ENCODE measurements at places on chromosomes 1 and 21. TPM values are rescaled to one million over a fixed set of nuclear protein-coding genes. Genes with fewer than 3 reads are reported as not detected.

- peaks cover 3% of the 10 kb centered on the region for H3K27me3 ChIP-seq
- H3K4me3 ChIP-seq, result peak overlapping the region; percentile 84
- H3K36me3 ChIP-seq, result no peaks in the 10 kb centered on the region
- peaks cover 19% of the 10 kb centered on the region for H3K4me1 ChIP-seq
These were observed 4.6 kb downstream of the FCRLB start for GRCh38 chr1:161725908-161726472.

DNA sequence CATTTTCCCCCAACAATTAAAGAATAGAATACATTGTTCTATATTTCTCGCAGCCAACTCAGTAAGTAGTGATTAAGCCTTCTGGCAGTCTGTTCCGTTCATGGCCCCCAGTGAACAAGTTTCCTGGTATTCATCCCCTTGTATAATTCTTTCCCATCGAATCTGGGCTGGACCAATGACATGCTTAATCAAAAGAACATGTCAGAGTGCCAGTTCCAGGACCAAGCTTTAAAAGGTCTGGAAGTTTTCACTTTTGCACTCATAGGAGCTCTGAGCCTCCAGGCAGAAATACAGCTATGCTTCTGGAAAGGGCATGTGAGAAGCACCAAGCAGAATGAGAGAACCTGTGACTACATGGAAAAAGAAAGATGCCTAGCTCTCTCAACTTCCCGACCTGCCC is 22.5 kb upstream of the DPYD start:
- H3K36me3 ChIP-seq, result no peaks in the 10 kb centered on the region
- no peaks in the 10 kb centered on the region for H3K27me3 ChIP-seq
- DNase-seq, result no peak
- no peak overlapping the region for H3K27ac ChIP-seq

GRCh38 chr1:195663549-195664280 is 944.5 kb downstream of the KCNT2 start:
- no peak for DNase-seq
- no peaks in the 10 kb centered on the region for H3K36me3 ChIP-seq
- no peak overlapping the region for H3K4me3 ChIP-seq
- no peaks in the 10 kb centered on the region for H3K4me1 ChIP-seq
- no peaks in the 10 kb centered on the region for H3K27me3 ChIP-seq

Gene ACTL8
- 0.64 TPM for total RNA-seq

DNA sequence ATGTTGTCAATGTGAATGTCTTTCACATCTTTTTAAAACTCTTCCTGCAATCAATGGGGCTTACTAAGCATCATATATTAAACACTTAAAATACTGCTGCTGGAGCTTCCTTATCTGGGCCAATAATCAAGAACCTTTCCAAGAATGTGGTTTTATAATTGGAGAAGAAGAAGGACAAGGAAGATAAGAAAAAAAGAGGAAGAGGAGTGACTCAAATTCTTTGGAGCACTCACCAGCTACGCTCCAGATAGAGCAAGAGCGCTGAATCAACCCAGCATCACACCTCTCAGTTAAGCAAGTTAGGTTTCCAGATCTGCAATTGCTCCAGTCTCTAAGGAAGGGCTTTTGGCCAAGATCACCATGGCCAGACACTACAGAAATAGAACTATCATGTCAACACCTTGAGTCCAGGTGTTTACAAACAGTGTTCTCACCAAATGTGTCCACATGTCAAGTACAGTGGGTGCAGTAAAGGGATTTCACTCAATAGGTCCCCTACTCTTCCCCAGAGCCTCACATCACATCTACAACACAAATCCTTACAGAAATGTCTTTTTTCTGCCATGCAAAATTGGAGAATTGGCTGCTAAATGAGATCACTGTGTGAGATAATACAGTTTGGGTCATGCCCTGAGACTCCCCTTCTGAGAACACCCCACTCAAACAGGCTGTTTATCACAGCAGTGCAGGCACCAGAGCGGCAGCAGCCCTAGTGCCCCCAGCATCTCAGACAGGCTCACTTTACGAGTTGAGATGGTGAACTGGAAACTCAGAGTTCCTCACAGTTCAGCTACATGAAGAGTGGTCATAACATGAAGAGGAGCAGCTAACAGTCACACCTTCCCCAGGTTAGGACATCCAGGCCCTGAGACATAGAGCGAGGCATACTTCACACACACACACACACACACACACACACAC is 1.7 kb upstream of the SPRR2B start:
- no peak overlapping the region for H3K27ac ChIP-seq
- no peak for DNase-seq
- no peak overlapping the region for H3K4me3 ChIP-seq
- no peaks in the 10 kb centered on the region for H3K4me1 ChIP-seq

Gene SLC1A7
- not detected for total RNA-seq

Gene FAM177B
- not detected for total RNA-seq

Gene KIAA1614
- 0.32 TPM for total RNA-seq

GRCh38 chr1:216073793-216074595 is 349.3 kb downstream of the USH2A start:
- H3K27me3 ChIP-seq, result no peaks in the 10 kb centered on the region
- no peaks in the 10 kb centered on the region for H3K36me3 ChIP-seq
- no peak overlapping the region for H3K4me3 ChIP-seq
- H3K4me1 ChIP-seq, result no peaks in the 10 kb centered on the region
- no peak for DNase-seq
- H3K27ac ChIP-seq, result no peak overlapping the region

Gene PDE4B
- not detected for total RNA-seq

Gene COL6A1
- 0.46 TPM for total RNA-seq

GRCh38 chr1:168280296-168280927 is at the start of gene TBX19:
Gene TBX19 (plus strand): TSS chr1:168280877. CDS start chr1:168281091, 214 bp downstream.
- DNase-seq, result no peak
- H3K4me1 ChIP-seq, result no peaks in the 10 kb centered on the region
- H3K36me3 ChIP-seq, result no peaks in the 10 kb centered on the region
- H3K4me3 ChIP-seq, result no peak within 1 kb of the TSS
- H3K27ac ChIP-seq, result no peak within 1 kb of the TSS

DNA sequence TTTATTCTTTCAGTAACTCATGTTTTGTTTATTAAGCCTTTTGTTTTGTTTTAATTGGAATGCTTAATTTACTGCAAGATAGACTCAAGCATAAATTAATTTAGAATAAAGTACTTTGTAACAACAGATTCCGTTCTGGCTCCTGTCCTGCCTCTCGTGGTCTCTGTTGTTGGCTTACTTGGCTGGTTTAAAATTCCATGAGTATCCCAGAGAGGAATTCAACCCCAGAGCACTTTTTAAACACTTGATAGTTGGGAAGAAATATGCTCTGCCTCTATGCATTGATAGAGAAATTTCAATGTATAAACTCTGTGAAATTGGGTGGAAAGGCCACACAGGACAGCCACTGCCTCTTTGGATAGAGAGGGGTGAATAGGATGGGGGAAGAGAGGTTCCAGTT is 89.7 kb downstream of the ATP5PO start:
- no peak overlapping the region for H3K27ac ChIP-seq
- H3K27me3 ChIP-seq, result no peaks in the 10 kb centered on the region
- H3K36me3 ChIP-seq, result peaks cover 19% of the 10 kb centered on the region
- H3K4me3 ChIP-seq, result no peak overlapping the region
- H3K4me1 ChIP-seq, result peaks cover 13% of the 10 kb centered on the region

DNA sequence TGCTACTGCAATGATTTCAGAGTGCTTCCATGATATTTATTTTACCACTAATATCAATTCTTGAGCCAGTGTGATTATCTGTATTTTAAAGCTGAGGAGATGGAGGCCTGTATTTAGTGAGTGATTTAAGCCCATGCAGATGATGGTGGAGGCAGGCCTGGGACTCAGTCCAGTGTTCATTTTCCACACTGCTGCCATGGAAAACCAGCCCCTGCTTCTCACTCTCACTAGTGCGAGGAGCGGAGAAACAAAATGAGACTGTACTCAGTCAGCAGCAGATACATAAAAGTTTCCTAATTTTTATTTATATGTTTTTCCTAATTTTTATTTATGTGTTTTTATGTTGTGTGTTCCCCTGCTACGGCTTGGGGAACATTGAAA is 32.8 kb downstream of the LRRC8B start:
- H3K27ac ChIP-seq, result no peak overlapping the region
- H3K4me3 ChIP-seq, result no peak overlapping the region
- H3K4me1 ChIP-seq, result 0 out of 2 replicates have a peak, but pooled peaks cover 15% of the 10 kb centered on the region

Gene ZNF593OS
- total RNA-seq, result not detected

- no peak overlapping the region for H3K4me3 ChIP-seq
- H3K27me3 ChIP-seq, result peaks cover 36% of the 10 kb centered on the region
- DNase-seq, result no peak
- no peak overlapping the region for H3K27ac ChIP-seq
These were observed 11.6 kb downstream of the KCNQ4 start for GRCh38 chr1:40794974-40795715.

DNA sequence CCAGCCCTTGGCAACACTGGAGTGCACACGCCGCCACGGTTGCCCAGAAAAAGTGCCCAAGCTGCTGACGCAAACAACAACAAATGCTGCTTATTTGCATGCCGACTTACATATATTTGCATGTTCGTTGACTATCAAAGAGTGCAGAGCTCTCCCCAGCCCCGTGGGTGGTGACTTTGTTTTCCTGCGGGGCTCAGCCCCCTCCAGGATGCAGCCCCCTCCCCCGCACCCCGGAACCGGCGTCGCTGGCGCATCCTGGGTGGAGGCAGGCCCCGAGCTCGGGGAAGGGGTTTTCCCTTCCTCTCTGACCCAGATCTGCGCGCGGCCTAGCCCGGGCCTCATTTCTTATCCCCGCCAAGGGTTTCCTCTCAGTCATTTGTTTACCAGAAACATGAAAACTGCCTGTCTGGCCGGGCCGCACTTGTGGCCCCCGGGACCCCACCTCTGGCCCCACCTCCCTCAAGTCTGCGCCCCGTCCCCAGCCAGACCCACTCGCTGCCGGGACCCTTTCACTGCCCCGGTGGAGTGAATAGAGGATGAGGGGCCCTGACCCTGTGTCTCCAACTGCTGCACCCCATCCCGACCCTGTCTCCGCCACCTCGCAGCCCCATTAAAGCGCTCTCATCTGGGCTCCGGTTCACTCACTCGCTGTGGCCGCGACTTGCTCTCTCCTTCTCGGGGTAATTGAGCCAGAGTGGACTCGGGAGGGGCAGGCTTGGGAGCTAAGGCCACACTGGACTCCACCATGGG is 5.5 kb downstream of the TNFRSF25 start:
- peaks cover 21% of the 10 kb centered on the region for H3K4me1 ChIP-seq
- no peaks in the 10 kb centered on the region for H3K27me3 ChIP-seq
- no peak for DNase-seq
- H3K27ac ChIP-seq, result no peak overlapping the region
- peaks cover 10% of the 10 kb centered on the region for H3K36me3 ChIP-seq

GRCh38 chr1:214791961-214792360 is 189.0 kb downstream of the CENPF start:
- no peak overlapping the region for H3K27ac ChIP-seq
- no peak for DNase-seq
- no peaks in the 10 kb centered on the region for H3K27me3 ChIP-seq
- no peaks in the 10 kb centered on the region for H3K4me1 ChIP-seq

- H3K27ac ChIP-seq, result no peak overlapping the region
- no peak overlapping the region for H3K4me3 ChIP-seq
- H3K4me1 ChIP-seq, result no peaks in the 10 kb centered on the region
- DNase-seq, result no peak
These were observed 22.2 kb upstream of the SLC5A9 start for GRCh38 chr1:48200166-48200900.

Gene ANGPTL3
- total RNA-seq, result 0.51 TPM

- no peak for DNase-seq
- H3K4me3 ChIP-seq, result no peak overlapping the region
- H3K36me3 ChIP-seq, result no peaks in the 10 kb centered on the region
- H3K4me1 ChIP-seq, result no peaks in the 10 kb centered on the region
These were observed 186.1 kb upstream of the KLHDC7A start for GRCh38 chr1:18294437-18295176.

Gene TNFRSF4
- total RNA-seq, result not detected

Gene GBP5
- total RNA-seq, result not detected

- H3K4me1 ChIP-seq, result no peaks in the 10 kb centered on the region
- no peak for DNase-seq
- no peaks in the 10 kb centered on the region for H3K27me3 ChIP-seq
- H3K4me3 ChIP-seq, result no peak overlapping the region
These were observed 72.7 kb downstream of the SYCP1 start for GRCh38 chr1:114927401-114927800.

GRCh38 chr1:205371871-205372660 is 15.3 kb upstream of the KLHDC8A start:
- peaks cover 5% of the 10 kb centered on the region for H3K4me1 ChIP-seq
- H3K4me3 ChIP-seq, result no peak overlapping the region

- peaks cover 3% of the 10 kb centered on the region for H3K36me3 ChIP-seq
- H3K27me3 ChIP-seq, result no peaks in the 10 kb centered on the region
- peak overlapping the region; percentile 84 for H3K27ac ChIP-seq
- peaks cover 84% of the 10 kb centered on the region for H3K4me1 ChIP-seq
- peak overlapping the region; percentile 64 for H3K4me3 ChIP-seq
These were observed 801 bp upstream of the ANXA9 start for GRCh38 chr1:150981177-150981804.

Gene ANKRD45
- total RNA-seq, result not detected

GRCh38 chr1:71041806-71042205 is 5.8 kb downstream of the PTGER3 start:
- no peaks in the 10 kb centered on the region for H3K36me3 ChIP-seq
- no peak overlapping the region for H3K4me3 ChIP-seq
- no peak overlapping the region for H3K27ac ChIP-seq
- no peaks in the 10 kb centered on the region for H3K4me1 ChIP-seq

- no peak for DNase-seq
- no peak overlapping the region for H3K4me3 ChIP-seq
- no peaks in the 10 kb centered on the region for H3K36me3 ChIP-seq
- H3K27me3 ChIP-seq, result peaks cover 4% of the 10 kb centered on the region
- H3K27ac ChIP-seq, result no peak overlapping the region
These were observed 9.2 kb downstream of the CSMD2 start for GRCh38 chr1:34155860-34156259.

DNA sequence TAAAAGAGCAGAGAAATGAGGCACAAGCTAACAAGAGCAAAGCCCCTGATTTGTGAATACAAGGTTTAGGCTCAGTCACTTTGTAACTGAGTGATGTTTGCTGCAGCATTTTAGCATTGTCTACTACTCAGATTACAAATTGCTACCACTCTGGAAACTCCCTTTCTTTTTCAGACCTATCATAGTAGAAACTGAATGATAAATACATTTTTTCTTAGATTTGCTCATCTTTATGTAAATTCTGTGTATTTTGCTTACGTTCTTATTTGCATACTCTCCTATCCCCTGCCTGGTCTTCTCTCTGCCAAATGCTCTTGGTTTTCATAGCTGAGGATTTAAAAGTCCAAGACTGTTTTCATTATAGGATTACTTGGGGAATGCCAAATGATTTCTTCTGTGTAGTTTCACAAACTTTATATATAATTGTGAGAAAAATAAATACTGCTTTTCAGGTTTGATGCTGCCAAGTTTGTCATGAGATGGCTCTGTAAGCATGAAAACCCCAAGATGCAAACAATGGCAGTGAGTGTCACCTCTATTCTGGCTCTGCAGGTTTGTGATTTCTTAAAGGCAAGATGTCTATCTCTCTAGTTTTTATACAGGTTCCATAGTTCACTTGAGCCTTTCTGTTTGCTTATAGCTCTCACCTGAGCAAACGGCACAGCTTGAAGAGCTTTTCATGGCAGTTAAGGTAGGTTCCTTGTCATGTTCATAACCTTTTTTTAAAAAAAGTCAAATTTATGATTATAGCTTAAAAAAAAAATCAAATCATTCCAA is 24.7 kb downstream of the ZYG11A start:
- DNase-seq, result no peak
- no peak overlapping the region for H3K27ac ChIP-seq
